Aorta (tissue), 5 donors: ENCODE measurements at places on chromosomes 6 and 20. TPM values are rescaled to one million over a fixed set of nuclear protein-coding genes. Genes with fewer than 3 reads are reported as not detected.

- DNase-seq, result no peak
Measured at GRCh38 chr6:37126493-37126958, 43.4 kb upstream of the PIM1 start.

- no peak for DNase-seq
Measured at GRCh38 chr6:22367346-22367745, 70.5 kb upstream of the PRL start.

GRCh38 chr6:129663531-129663930, 46.4 kb downstream of the ARHGAP18 start:
- DNase-seq, result no peak

DNA sequence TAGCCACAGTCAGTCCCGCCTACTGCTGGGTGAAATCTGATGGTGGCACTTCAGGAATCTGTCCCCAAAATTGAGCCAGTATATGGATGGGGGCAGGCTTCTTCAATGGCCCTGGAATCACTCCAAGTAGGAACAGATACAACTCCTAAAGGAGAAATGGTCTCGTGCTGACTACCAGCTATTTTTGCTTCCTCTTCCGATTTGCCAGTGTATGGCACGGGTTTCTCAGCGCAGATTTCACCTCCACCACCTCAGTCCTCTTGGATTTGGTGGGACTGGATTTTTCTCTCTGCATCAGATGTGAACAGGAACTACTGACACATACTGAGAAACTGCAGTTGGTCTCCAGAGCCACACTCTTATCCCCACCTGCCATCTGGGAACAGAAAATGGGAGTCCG, 27.2 kb downstream of the PNPLA1 start:
- no peak for DNase-seq

NRN1 gene
- total RNA-seq, result 35.9 TPM

DNA sequence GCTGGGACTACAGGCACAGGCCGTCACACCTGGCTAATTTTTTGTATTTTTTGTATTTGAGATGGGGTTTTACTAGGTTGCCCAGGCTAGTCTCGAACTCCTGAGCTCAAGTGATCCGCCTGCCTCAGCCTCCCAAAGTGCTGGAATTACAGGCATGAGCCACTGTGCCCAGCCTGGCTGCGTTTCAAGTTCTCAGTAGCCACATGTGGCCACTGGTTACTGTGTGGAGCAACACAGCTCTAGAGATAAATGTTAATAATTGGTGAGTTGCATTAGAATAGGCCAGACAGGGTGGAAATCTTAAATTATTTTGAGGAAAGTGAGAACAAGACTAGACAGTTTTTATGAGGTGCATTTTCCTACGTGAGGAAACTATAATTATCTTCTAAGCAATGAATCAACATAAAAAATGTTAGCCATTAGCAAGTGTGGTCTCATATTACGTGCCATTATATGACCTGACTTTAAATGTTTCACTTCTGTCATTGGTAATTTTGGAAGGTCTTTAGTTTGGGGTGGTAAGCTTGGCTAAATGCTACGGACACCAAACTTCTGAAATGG, 129.6 kb downstream of the PLEKHG1 start:
- no peak for DNase-seq

GRCh38 chr20:35017099-35017835, 61.6 kb downstream of the MYH7B start:
- no peak for DNase-seq
